ENCODE measurements at places on chromosomes 13 and 19. TPM values are rescaled to one million over a fixed set of nuclear protein-coding genes. Genes with fewer than 3 reads are reported as not detected.
A peak's percentile ranks its signal among the peaks of the same experiment; 100 is the strongest.

DNA sequence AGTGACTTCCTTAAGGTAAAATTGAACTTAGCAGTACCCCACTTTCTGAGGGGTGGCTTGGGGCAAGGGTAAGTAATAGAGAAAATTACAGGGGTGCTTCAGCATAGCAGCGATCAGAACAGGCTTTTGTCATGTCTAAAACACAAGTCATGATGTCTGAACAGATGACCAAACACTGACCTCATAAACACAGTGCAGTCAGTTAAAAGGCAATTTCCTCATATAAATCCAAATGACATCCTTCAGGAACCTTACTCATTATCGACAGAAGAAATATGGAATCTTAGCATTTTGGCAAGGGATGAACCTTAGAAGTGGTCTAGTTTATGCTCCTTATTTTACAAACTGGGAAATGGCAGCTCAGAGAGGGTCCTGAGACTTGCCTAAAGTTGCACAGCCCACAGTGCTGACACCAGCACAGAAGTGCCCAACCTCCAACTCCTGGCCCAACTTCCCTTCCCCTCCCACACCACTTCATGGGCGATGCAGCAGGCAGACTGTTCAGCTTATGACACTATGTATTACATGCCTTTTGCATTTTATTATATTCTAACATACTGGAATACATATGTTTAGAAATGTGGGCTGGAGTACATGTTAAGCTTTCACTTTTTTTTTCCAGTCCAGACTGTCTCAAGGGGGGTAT is 3.6 kb downstream of the GJA3 start:
- DNase-seq = no peak

TPTE2 gene
- 0.07 TPM for polyA plus RNA-seq

GRCh38 chr13:90968166-90968904 is 379.2 kb upstream of the MIR17HG start:
- peak; percentile 2 for DNase-seq

GRCh38 chr19:16976446-16976845 is 50.2 kb downstream of the CPAMD8 start:
- no peak for DNase-seq

GRCh38 chr13:31367410-31367809 is 167.6 kb downstream of the B3GLCT start:
- no peak for DNase-seq

DNA sequence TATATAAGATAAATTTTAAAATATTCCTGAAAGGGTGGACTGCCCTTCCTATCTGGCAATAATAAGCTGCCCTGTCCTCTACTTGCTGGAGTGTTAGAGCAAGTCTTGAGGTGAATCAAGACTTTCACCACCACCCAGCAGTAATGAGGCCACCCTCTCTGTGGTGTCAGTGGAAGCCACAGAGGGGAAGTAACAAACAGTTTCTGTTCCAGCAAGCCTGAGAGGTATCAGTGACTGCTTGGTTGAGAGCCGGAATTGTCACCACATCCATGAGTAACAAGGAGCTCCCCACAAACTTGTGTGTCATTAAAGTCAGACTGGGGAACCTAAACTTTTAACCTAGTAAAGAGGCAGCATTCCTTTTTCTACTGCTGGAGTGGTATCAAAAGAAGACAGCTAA is 532.7 kb upstream of the SPRY2 start:
- DNase-seq = no peak

GRCh38 chr19:50414864-50415660 is 3.7 kb upstream of the SPIB start:
- DNase-seq = peak; percentile 33

DNA sequence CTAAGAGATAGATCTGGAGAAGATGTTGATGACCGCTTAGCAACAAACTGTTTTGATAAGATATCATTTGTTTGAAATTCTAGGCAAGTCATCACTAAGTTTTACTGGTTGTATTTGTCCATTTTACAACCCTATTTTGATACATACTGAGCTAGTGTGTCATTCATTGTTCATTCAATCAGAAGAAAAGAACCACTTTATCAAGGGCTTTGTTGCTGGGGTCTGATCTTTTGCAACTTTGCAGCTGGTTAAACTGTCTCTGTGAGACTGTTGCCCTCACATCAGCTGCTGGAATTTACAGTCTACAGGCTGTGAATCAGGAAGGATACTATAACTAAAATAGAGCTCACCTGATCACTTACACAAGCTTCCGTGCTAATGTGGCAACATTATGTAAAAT is 290.5 kb downstream of the RFC3 start:
- no peak for DNase-seq
